ENCODE measurements at places on chromosomes 5 and 9.
A peak's percentile ranks its signal among the peaks of the same experiment; 100 is the strongest.

DNA sequence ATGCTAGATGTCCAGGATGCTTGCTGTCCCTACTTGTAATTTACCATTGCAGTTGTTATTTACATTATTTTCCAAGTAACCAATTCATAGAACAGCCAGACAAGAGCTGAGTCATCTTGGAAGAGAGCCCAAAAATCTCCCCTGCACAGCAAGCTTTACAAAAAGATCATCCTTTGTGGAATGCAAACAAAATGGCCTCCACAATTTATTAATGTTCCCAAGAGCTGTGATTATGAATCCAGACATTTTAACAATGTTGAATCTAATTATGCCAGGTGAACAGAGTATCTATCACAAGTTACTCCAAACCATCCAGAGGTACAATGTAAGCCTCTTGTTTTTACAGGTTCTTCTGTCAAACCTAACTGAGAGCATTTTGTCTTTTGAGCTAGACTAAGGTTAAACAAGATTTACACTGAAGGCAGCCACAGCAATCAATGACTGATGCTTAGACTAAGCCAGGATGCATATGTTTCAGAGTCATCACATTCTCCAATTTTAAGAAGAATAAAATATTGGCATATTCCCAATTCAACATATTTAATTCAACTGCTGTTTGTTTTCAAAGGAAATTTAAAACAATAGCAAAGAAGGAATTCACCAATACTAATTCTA lies 95.3 kb upstream of the SLC12A2 start:
- no peak for DNase-seq

GRCh38 chr9:29183971-29184370 lies 1610.7 kb upstream of the C9orf72 start:
- no peak for DNase-seq

GRCh38 chr9:112705768-112706427 lies 12.0 kb downstream of the INIP start:
- DNase-seq, result no peak

DNA sequence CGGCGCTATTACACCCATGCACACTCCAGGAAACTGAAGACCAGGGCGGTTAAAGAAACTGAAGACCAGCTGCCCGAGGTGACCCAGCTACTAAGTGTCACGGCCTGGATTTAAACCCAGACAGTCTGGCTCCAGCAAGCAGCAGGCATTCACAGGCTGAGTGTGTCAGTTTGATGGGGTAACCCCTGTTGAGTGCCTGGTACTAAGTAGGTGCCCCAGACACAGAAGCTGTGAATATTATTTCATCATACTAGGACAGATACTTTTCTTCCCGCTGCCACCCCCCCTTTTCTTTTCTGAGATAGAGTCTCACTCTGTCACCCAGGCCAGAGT lies 7.3 kb downstream of the ENG start:
- DNase-seq, result no peak

GRCh38 chr5:137778772-137779564 lies 24.8 kb upstream of the HNRNPA0 start:
- DNase-seq, result no peak

- no peak for DNase-seq
Measured at GRCh38 chr5:4137781-4138180, 542.1 kb downstream of the IRX1 start.

DNA sequence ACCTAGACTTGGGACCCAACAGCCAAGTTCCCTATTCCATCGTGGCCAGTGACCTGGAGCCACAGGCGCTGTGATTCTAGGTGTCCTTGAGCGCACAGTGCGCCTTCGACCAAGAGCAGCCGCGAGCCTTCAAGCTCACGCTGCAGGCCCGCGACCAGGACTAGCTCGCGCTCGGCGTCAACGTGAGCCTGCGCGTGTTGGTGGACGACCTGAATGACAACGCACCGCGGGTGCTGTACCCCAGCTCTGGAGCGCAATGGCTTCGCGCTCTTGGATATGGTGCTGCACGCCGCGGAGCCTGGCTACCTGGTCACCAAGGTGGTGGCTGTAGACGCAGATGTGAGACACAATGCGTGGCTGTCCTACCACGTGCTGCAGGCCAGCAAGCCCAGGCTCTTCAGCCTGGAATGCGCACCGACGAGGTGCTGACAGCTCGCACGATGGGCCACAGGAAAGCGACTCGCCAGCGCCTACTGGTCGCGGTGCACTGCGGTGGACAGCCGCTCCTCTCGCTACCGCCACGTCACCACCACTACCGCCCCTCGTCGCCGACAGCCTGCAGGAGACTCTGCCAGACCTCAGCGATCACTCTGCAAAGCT lies 11.4 kb downstream of the PCDHGA12 start:
- DNase-seq, result no peak

DNA sequence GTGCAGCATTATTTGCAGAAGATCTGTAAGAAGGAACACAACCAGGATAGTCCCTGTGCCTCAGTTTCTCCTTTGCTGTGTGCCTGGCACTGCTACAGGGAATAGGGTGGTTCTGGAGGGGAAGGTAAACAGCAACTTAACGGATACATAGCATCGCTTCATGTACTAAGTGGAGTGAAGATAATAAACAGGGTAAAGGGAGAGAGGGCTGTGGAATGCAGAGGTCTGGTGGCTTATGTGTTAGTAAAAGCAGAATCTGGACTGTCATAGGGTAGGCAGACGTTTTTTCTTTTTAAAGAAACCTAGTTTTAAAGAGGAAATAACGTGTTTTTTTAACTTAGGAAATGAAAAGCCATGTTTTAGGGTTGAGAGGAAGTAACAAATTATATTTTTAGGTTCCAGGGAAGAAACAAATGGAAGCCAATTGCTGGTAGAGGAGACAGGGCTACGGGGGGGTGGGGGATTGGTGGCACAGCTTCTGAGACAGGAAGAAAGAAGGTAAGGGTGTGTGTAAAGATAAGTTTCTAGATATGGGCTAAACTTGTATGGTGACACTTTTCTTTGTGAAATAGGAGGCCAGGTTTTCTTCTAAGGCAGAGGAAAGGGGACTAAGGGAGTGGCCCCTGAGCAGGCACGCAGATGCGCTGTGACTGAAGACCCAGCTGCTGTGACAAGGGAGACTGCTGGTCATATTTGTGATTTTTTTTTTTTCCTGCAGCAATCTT lies 1.3 kb downstream of the GNG10 start:
- peak; percentile 62 for DNase-seq

DNA sequence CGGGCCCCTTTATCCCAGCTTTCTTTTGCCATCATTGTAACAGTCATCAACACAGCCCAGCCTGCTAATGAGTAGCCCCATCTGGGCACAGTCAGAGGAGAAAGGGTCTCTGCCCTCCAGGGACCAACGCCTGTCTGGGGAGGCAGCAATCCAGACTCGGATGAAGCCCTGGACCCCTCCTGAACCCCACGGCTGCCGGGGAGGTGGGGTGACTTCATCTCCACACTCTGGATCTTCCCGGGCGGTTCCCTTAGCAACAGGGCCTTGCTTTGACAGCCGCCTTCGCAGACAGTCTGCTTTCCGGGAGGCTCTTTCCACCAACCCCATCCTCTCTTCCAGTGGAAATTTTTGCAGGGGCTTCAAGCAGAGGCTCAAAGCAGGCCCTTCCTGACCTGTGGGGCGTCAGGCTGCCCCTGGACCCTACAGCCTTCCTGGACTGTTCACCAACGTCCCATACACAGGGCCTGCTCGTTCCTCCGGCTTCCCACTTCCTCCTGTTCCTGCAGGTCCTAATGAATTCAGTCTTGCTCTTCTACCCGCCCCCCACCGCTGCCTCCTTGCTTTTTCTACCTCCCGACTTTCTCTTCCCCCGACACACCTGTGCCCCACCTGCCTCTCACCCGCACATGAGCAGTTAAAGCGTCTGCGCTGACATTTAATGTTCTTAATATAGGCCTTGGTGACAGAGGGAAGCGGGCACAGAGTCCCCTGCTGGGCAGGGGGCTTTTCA lies 161.7 kb upstream of the MVB12B start:
- no peak for DNase-seq

- no peak for DNase-seq
Measured at GRCh38 chr5:96317945-96318344, 115.1 kb downstream of the PCSK1 start.

DNA sequence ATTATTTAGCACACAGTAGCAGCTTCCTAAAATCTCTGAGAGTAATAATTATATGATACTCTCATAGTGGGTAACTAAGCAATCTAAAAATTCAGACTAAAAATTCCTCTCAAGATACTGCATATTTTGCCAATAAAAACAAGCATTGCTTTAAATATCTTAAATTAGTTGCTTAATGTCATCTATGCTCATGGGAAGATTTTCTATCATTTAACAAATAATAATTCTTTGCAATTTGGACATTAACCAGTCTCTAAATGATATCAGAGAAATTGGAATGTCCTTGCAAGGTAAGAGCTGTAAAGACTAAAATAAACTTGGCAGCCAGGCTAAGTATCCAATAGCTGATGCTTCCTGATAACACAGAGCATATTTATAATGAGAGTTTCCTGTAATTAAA lies 221.8 kb downstream of the SNCAIP start:
- DNase-seq, result no peak

GRCh38 chr5:127577458-127577857 lies 60.0 kb downstream of the PRRC1 start:
- no peak for DNase-seq

DNA sequence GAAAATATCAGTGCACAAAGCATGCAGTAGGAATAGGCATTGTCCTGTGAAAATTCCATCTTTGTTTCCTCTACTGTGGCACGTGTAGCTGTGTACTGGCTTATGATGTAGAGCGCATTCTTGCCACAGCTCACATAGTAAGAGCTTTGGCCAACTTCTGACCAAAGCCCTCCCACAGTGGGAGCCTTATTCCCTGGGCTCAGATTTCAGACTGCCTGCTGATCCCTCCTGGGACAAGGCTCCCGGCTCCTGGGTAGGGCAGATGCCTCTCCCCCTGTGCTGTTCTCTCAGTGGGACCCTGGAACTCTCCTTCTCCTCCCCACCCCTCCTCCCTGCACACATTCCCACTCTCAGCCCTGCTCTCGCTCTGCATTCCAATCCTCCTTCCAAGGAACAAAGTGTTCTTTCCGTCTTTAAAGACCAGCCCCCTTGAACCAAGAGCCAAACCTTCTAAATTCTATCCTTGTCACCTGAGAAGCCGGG lies 17.5 kb downstream of the LCP2 start:
- no peak for DNase-seq

DNA sequence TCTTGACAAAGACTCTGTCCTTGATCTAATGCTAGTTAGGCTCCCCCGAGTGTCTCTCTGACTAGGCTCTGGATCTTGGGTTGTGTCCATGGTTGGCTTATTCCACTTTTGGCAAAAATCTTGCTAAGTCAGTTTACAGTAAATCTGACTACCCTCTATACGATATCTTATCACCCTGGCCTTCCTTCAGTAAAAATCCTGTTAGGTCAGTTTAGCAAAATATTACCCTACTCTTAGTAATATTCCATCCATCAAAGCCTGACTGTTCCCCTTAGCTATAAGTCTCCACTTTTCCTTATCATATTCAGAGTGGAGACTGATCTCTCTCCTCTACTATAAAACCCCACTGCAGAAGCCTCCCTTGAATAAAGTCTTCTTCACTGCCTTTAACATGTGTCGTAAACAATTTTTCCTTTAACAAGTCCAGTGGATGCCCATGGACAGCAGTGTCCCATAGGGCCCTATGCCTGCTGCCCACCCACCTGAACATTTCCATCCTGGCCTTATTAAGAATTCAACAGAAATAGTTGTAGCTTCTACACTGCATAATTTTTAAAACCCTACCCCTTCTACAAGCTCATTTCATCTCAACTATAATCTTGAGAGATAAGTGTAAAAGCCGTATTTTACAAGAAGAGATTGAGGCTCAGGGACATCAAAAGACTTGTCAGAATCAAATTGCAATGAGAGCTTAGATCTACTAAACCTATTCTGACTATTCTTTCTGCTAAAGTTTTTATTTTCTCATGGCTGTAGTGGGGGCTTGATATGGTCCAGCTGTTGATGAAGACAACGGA lies 22.3 kb downstream of the MINAR2 start:
- no peak for DNase-seq

DNA sequence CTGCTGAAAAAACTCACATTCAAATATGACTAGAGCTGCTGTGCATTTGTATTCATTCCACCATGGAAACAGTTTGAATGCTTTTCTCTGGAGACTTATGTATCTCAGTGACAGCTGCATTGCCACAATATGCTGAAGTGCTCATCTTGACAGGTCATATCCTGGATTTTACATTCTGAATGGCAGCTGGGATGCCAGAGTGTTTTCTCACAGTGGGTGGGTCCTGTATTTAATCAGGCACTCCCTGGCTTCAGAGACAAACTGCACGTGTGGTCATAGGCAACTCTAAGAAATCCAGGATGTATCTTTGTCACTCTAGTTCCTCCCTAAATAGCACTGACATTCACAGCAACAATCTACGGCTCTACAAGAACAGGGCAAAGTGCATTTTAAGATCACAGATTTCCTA lies 75.6 kb downstream of the ST8SIA4 start:
- DNase-seq, result no peak

DNA sequence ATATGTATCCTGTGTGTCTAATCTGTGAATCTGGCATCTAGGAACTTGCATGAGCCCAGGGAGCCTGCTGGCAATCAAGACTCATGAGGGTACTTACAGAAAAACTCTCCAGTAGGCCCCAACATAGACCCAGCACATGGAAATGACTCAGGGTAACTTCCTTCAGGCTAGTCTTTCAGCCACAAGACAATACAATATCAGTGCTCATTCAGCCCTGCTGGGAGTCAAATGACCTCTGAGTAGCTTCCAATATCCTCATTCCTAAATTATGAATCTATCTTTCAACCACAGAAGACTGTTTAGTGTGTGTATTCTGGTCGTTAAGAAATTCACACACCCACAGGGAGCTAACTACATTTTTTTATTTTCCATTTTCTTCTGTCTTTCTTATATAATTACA lies 1273.0 kb downstream of the EFNA5 start:
- DNase-seq, result no peak

- DNase-seq, result no peak
Measured at GRCh38 chr9:134413890-134414623, 87.8 kb downstream of the RXRA start.

DNA sequence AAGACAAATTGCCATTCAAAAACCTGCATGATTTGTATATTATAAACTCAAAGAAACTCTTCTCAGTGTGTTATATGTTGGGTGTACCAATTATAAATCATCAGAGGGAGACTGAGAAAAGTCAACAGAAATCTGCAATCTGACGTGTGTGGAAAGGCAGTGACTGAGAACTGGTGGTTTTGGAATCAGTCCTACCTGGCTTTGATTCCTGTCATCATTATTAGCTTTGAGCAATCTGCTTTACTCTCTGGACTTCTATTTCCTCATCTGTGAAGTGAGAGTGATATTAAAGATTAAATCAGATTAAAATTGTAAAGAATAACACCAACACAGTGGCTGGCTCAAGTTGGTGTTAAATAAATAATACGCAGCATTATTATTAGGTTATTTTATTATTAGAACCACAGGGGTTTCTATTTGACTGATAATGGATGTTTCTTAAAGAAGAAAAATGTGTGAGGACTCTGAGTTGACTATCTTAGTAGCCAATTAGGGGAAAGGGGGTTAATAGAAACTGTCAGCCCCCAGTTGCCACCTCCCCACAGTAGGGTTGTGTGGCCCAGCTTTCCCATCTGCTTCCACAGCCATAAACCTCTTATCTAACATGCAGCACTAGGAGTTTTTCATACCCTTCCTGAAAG lies 59.6 kb downstream of the SNCAIP start:
- DNase-seq, result no peak

Measured in activated effector memory CD4-positive, alpha-beta T cell treated with anti-CD3 and anti-CD28 coated beads, Interleukin-2, amount 50 U/mL, for 16 hours (primary cell).